ENCODE measurements at places on chromosomes 7 and 10.

DNA sequence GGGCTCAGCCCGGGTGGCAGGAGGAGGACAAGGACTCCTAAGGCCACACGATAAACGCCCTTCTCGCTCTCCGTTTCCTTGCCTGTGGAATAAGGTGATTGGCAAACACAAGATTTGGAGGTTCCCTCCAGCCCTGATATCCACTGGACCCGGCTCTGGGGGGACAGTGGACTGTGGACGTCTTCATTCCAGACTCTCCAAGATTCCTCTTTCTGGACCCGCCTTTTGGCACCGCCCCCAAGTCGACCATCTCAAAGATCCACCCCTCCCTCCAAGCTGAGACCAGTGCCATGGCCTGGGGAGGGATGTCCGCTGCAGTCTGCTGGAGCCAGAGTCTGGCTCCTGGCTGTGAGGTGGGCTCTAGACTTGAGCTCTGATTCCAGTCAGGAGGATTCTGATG is 23.6 kb downstream of the ZNF783 start:
- DNase-seq: no peak

DNA sequence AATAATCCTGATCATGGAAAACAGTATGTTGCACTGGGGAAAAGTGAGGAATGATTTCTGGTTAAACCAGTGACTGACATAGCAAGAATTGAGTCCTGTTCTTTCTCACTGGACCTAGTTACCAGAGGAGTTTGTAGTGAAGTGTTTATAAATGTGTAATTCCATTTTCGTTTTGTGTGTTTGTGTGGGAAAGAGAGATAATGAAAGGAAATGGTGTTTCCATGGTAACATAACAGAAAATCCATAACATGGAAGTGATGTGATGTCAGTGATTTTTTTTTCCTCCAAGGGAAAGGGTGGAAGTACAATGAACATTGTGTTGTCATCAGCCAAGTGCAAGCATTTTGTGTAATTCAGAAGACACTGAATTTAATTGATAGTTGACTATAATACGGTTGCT is 283.9 kb downstream of the PLXDC2 start:
- DNase-seq: peak; percentile 75

DNA sequence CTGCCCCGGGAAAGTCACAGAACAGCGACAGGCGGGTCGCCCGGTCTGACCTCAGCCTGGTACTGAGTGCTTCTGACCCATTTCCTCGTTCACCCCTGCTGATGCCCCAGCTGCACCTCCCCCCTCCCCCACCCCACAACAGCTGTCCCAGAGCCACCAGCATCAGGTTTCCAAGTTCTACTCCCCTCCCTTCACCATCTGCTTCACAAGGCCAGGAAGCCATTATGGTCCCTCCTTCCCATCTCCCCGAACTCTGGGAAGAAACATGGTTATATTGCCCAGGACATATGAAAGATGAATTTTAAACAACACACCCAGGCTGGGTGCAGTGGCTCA is 301.9 kb upstream of the GALNT17 start:
- DNase-seq: no peak

- no peak for DNase-seq
Observed at GRCh38 chr7:97752215-97752614, 20.3 kb downstream of the TAC1 start.

- DNase-seq: no peak
Observed at GRCh38 chr10:110641256-110641655, 2.9 kb upstream of the RBM20 start.

GRCh38 chr10:31520986-31521831 is 202.2 kb downstream of the ZEB1 start:
- DNase-seq: no peak

DNA sequence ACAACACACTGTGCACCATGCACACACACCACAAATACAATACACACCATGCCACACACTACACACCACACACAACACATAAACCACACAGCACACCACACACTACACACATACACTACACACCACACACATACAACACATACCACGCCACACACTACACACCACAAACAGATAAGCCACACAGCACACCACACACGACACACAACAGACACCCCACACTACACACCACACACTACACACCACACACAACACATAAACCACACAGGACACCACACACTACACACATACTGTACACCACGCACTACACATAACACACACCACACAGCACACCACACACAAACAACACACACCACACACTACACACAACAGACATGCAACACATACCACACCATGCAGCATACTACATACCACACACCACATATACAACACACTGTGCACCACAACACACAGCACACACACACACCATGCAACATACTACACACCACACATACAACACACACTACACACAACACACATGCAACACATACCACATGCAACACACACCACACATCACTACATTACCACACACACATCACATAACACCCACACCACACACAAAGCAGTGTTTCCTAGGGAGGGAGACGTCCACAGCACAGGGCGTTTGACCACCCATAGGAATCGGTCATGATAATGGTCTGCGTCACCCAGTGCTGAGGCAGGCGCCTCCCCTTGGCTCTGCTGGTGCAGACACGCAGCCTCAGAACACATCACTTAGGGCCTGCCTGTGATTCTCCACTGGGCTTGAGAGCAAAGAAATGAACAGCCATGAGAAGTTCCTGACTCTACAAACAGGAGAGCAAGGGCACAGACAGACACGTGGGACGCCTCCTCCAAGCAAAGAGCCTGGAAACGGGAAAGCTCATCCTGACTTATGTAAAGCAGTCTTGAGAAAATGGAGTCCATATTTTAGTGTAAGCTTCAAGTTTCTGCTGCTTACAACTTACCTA is 458.3 kb downstream of the PTPRN2 start:
- no peak for DNase-seq

Data from NCI-H226 (cell line).